ENCODE measurements at places on chromosomes 12 and 14.

DNA sequence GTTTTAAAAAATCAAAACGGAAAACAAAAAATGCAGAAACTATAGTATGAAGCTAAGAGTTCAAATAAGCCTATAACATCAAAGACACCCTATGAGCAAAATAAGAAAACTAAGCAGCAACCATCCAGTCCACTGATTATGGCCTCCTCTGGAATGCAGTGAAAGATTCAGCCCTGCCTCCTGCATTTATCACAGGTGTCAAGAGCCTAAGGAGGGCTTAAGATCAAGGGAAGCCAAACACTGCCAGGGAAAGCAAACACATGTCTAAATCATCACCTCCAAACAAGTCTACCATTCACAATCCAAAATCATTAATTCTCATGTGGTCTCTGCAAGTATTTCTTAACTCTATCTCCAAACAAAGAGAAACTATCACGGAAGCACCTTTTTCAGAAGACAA is 28.4 kb downstream of the SARNP start:
- DNase-seq = no peak

DNA sequence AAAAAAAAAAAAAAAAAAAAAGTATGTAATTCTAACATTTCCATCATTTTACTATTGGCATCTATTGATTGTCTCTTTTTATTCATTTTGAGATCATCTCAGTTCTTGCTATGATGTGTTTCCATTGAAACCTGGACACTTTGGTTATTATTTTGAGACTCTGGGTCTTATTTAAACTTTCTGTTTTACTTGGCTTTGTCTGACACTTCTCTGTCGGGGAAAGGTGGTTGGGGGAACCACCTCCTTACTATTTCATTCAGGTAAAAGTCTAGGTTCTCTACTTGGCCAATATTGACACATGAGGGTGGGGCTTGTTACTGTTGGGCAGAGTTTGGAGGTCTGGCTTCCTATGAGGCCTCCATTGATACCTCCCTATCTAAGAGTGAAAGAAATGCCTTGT is 228.0 kb downstream of the NRXN3 start:
- DNase-seq = no peak

DNA sequence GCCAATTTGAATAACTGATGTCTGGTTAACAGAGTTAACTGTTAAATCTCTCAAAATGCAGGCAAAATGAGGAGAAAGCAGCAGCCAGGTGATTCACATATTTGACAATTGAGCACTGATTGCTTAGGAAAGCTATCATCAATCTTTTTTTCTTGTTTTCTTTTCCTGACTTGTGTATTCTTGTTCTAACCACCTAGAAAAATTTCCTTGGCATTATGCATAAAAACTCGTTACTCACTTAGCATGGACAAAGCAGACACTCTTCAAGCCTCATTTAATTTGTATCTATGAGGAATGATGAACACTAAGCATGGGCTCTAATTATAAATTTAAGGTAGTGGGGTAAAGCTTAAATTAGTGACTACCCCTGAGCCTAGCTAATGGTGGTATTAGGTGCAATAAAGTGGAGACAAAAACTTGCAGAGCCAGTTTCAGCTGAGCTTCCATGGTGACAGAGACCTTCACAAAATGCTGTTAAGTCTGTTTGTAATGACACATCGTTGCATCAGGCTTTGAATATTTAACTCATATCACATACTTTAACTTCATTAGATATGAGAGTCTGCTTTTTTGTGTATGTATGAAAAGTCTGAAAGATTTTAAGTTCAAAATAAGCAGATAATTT is 52.0 kb downstream of the RASSF9 start:
- no peak for DNase-seq

DNA sequence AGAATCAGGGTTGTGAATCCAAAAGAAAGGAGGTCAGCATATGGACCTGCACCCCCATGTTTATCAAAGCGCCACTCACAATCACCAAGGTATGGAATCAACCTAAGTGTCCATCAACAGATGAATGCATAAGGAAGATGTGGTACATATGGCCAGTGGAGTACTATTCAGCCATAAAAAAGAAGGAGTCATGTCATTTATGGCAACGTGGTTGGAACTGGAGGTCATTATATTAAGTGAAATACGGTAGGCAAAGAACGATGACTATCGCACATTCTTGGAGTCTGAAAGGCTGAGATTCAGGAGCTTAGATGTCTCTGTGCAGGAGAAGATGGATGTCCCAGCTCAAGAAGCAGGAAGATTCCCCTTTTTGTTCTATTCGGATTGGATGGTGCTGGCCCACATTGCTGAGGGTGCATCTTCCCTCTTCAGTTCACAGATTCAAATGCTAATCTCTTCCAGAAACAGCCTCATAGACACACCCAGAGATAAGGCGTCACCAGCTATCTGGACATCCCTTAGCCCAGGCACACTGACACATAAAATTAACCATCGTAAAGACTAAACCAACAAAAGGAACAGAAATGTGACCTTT is 108.1 kb downstream of the GLT1D1 start:
- no peak for DNase-seq

- no peak for DNase-seq
Observed at GRCh38 chr12:7091171-7091570, 1.1 kb downstream of the C1R start.

- no peak for DNase-seq
Observed at GRCh38 chr12:76636121-76636692, 76.6 kb upstream of the OSBPL8 start.

DNA sequence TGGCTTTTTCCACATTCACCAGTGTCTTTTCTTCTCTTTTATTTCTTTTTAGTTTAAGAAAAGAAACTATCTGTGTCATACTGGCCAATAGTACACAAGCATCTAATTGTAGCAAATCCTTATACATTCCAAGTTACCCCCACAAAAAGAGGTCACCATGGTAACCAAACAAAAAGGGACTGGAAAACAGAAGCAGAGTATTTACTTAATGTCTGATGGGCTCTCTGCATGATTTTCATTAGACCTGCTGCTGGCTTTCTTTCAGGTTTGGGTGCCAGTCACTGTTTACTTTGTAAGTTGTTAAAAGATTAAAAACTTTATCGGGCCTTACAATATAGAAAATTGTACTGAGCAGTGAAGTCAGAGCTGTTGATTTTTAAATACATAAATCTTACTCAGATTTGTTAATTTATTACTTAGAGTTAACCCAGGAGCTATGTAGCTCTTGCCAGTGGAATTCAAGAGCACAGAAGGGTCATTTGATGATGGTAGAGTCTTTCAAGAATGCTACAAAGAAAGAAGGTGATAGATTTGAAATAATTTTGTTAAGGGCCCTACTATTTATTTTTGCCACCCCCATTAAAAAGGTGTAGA is 123.9 kb downstream of the BRMS1L start:
- no peak for DNase-seq

DNA sequence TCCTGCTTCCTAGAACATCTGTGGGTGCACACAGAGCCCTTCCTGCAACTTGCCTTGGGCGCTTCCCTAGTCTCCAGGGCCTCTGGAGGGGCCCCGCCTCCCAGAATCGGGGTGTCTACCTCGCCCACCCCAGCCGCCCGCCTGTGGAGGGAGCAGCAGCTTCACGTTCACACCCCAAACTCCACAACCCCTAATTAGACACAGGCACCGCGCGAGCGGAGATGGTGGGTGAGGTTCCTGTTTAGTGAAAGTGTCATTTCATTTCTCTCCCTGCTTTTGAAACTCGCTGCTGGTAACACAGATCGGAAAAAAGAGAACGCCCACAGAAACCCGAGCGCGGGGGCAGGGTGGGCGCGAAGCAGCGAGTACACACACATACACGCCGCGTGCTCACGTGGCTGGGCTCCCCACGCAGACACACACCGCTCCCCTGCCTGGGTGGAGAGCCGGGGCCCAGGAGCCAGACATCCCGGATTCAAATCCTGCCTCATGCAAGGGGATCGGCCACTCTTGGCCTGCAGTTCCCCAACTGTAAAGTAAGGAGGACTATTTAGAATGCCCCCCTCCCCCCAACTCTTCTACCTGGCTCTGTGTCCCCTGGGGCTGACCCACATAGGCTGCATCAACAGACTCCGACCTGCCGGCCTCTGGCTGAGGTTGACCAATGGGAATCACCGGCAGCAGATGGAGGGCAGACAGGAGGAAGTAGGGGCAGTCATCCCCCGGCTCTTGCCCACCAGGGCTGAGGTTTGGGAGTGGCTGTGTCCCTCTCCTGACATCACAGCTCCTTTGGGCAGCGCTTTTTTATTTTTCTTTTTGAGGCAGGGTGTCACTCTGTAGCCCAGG is 79.2 kb upstream of the NCOR2 start:
- peak; percentile 4 for DNase-seq

- DNase-seq = no peak
Observed at GRCh38 chr12:40149673-40150260, 43.9 kb upstream of the SLC2A13 start.

All from stimulated activated CD8-positive, alpha-beta memory T cell treated with anti-CD3 and anti-CD28 coated beads, Interleukin-12 subunit alpha, Interleukin-12 subunit beta, amount 100 ng/mL, for 1 hour (primary cell).